ENCODE measurements at places on chromosomes 5 and 9.

- no peak for DNase-seq
Measured at GRCh38 chr5:174272671-174273070, 227.2 kb downstream of the NSG2 start.

DNA sequence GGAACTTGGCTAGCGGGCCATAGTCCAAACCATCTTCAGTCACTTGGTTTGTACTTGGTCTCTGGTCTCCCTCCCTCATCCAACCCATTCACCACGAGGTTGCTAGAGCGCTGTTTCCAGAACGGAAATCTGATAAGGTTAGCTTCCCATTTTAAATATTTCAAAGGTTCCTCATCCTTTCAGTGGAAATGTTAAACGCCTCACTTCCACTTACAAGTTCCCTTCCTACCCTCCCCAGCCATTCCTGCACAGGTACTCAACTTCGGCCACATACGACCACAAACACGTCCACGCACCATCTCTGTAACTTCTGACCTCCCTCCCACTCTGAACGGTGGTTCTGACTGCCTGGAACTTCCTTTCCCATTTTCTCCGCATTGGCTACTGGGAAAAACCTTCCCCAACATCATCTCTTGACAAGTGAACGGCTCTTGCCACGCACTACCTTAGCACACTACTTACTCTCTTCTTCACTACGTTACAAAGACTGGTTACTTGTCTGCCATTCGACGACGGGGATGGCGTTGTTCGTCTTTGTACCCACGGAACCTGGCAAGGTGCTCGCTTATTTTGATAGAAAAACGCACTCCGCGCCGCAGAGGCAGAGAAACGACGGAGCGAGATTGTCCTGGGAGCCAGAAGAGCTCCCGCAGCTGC, 629 bp downstream of the CCNH start:
- DNase-seq: no peak

DNA sequence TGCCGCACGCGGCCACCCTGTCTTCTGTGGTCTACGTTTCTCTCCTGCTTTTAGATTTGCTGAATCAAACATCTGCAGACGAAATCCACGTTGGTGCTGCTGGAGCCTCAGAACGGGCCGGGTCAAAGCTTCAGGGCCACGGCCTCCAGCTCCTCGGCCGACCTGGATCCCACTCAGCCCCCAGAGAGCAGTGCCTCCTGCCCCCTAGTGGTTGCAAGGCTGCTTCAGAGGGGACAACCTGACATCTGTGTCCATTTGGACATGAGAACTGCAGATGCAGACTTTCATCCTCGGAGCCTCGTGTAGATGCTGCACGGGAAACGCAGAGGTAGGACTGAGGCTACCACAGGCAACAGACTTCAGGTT, 23.0 kb upstream of the SLC6A3 start:
- no peak for DNase-seq

DNA sequence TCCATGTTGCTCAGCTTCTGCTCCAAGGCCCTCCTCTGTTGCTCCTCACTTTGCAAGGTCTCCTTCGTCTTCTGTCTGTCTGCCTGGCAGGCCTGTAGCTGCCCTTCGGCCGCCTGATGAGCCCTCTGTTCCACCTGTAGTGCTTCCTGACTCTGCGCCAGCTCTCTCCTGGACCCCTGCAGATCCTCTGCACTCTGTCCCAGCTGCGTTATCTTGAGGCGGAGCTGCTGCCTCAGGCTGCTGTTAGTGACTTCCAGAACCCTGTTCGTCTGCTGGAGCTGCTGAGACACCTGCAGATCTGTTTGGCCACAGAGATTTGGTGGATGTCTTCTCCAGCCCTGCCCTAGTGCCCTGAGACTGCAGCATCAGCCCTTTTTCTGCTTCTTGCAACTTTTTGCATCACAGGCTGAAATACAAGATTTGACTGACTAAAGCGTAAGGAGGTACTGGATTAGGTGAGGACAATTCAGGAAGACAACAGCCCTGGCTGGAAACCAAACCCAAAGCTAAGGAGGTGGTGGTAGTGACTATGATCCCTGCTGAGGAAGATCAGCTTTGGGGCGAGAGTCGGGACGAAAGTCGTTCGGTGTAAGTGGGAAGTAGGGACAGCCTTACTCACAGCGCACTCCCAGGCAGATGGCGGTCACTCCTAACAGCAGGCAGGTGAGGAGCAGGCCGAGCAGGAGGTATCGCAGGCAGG, 2.1 kb downstream of the CD72 start:
- no peak for DNase-seq

DNA sequence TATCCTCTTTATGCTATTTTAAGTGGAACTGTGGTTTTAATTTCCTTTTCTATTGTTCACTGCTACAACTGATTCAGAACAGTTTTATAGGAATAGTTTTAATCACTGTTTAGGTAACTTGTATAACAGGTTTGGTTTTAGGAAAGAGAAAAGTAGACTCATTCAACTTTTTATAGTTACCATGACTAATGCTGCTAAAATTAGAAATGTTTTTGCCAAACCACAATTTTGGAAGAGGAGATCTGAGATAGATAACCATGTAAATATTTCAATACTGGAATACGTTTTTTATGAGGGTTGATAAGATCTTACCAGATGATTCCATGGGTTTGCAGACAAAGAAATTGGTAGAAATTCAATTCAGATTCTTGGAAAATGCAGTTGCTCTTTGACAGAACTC, 404.6 kb upstream of the ARRDC3 start:
- no peak for DNase-seq

All from cortex of kidney (tissue), 1 donor.